ENCODE measurements at places on chromosomes 4 and X.

DNA sequence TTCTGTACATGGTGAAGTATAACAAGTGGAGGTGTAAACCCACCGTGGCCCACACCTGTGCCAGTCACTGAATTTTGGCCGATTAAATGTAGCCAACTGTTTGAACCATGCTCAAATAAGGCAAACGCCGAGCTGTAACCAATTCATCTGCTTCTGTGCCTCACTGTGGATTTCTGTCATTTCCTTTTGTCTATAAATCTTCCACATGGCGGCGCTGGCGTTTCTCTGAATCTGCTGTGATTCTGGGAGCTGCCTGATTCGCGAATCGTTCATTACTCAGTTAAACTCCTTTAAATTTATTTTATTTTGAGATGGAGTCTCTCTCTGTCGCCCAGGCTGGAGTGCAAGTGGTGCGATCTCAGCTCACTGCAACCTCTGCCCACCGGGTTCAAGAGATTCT, 19.2 kb downstream of the SUPT20HL2 start:
- DNase-seq: no peak

DNA sequence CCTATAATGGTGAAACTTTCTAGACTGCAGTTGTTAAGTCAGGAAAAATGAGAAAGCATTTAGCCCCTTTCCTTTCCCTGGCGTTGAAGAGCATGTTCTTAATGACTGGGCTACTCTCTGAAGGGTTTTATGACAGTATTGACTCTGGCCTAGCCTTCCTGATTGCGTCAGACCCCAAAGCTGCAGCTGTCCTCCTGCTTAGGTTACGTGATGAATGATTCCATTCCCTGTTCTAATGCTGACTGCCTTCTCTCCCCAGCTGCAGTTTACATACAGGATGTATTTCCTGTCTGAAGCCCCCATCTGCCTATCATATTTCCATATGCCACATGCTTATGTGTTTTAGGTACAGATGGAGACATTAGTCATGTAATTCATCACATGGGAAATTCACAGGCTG, 105.8 kb upstream of the EGFL6 start:
- peak; percentile 78 for DNase-seq

DNA sequence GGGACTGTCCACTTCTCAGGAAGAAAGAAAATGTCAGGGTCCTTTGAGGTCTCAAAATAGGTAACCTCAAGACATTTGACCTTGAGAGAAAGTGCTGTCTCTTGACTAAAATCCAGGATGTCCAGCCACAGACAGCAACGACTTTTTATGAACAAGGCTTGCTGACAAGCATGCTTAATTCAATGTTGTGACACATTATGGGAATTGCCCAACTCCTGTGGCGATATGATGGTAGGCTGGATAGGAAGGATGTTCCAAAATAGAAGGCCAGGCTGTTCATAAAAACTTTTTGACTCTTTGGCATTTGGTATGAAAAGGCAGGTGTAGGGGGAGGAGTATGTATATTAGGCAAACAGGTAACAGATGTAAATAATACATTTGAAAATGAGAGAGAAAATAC, 50.8 kb upstream of the EDNRA start:
- no peak for DNase-seq

DNA sequence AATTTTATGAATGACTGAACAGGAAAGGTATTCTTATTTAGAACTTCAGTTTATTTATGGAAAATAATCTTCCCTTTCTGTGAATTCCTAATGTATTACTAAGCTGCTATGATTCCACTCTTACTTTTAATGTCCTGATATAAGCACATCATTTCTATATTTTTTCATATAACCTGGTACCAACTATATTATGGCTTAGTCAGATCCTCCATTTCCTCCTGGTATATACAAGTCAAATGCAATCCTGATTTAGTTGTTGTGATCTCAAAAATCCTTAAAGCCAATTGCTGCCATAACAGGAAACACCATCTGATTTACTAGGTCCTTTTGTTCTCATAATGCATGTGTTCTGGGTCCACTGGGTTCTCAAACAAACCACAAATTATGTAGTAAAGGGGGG, 26.8 kb downstream of the TRMT2B start:
- DNase-seq: no peak

DNA sequence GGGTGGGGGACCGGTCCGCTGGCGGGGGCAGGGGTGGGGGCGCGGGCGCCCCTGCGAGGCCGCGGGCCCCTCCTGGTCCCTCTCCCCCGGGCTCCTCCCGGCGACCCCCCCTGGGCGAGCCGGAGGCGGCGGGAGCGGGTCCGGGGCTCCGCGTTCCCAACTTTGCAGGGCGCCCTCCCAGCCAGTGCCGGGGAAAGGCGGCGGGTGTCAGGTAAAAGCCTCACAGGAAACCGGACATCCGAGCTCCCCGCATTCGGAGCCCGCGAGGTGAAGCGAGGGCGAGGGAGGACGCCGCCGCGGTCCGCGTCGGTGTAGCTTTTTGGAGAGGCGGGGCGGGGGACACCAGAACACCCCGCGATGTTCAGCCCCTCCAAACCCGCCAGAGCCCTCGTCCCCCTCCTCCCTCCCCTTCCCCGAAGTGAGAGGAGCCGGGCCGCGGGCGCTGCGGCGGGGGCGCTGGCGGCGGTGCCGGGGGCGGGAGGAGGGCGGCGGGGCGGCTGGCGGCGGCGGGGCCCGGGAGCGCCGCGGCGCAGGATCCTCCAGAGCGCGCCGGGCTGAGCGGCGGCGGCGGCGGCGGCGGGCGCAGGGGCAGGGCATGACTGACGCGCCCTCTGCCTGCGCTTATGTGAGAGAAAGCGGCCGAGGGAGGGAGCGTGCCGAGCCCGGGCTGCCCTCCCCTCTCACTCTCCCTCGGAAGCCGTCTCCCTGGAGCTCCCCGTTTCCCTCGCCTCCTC, at the start of gene VEGFC:
TSS of gene VEGFC (minus strand) at position 597 of the 734 bp plus-strand sequence. CDS start 611 bp downstream, outside the sequence.
- DNase-seq: peak; percentile 57

DNA sequence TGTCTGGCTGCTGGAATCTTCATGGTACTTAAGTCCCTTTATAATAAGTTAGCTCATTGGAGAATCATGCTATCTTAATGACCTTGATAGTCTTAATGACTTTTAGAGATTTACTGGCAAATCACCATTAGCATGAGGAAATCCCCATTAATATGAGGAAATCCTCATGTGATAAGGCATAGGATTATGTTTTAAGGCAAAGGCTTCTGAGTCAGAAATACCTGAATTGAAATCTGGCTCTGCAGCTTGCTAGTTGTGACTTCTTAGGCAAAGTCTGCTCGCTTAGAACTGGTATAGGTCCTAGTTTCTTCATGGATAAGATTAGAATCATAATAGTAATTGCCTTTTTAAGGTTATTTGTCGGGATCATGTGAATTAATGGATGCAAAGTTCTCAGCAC, 190.2 kb upstream of the BANK1 start:
- no peak for DNase-seq

DNA sequence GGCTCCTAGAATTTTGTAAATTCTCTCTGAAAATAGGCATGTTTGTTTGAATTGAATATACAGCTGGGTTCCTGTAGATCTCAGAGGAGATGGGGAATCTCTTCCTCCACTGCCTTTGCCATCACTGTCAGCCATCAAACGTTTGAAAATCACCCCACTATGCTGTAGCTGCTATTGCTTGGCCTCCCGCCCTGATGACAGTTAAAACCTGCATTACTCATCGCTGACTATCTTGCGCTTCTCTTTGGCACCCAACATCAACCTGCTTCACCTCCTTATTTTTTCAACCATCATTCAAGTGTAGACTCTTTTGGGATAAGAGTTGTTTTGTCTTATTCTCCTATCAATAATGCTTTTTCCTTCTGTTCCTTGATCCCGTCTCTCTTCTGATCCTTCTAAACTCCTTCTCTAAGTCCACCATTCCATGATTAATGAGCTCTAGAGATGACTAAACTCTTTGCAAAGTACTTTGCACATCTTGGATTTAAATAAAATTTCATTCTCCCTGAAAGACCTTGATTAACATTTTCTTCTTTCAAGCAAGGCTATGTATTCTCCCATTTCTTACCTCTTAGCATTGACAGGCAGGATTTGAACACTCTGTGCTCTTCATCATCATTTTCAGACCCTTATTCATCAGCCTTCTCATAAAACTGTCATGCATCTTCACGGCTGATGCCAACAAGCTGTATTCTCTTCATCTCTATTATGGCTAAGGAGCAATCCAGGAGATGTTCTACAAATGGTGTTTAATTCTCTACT, 133.0 kb downstream of the SNCA start:
- DNase-seq: peak; percentile 49

GRCh38 chr4:52574036-52574435, 85.1 kb downstream of the USP46 start:
- no peak for DNase-seq

DNA sequence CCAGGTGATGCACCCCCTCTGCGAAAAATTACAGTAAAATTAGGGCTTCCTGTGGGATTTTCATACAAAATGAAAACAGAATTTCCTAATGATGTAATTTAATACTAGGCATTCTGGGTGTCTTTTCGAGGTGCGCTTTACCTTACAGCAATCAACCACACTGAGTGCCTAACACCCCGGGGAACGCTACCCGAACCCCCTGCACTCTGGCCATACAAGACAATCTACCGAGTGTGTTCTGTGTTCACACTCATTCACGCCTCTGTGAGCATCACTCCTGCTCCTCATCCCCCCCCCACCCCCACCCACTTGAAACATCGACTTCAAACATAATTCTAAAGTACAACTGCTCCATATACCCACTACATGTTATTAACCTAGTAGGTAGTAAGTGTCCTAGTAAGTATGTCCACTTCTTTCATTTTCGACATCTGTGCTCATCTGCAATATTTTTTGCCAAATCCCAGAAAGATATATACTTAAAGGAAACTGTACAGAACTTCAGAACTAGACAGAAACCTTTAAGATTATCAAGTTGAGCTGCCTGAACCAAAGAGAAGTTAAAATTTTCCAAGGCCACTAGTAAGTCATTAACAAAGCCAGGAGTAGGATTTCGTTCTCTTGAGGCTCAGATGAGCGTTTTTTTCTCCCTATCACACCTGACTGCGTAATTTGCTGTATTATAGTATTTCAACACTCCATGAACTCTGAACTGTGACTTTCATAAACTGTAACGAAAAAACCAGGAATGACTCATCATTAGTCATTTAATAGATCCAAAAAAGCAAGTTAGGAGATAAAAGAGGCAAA, 80.0 kb downstream of the FAT1 start:
- DNase-seq: no peak

DNA sequence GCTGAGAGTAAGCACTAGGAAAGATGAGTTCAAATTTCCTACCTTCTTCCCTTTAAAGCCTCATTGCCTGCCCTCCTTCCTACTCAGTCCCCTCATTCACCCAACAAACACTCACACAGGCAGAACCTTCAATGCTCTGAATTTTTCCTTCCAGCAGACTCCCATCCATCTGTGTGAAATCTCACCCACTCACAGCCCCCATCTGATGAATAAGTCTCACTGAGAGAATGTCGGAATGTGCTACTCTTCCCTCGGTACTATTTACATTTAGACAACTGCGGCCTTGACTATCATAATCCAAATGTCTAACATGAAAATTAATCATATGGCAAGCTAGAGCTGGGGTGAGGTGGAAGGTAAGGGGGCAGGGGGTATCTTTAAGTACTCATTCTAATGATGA, 19.4 kb downstream of the CLDN2 start:
- no peak for DNase-seq

- DNase-seq: no peak
Observed at GRCh38 chr4:108849611-108850168, 86.8 kb upstream of the ETNPPL start.

- no peak for DNase-seq
Observed at GRCh38 chr4:24190761-24191695, 301.2 kb upstream of the PPARGC1A start.

GRCh38 chr4:10701702-10702460, 17.3 kb upstream of the CLNK start:
- no peak for DNase-seq
